ENCODE measurements at places on chromosomes 4 and X.

DNA sequence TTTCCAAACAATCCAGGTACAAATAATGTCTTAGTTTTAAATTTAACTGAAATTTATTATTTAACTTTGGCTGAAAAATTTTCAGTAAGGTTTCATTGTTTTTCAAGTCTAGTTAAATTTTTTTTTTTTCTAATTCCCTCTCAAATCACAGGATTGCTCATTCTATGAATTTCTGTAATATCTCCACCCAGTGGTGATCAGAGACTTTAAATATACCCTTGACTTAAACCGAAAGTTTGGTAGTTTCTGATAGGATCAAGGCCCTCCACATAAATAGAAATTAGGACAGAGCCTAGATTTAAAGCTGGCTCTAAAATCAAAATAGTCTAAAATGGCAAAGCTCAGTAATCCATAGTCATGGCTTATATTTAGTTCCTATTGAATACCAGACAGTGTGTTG is 175.4 kb downstream of the TBCK start:
- no peak for DNase-seq

GRCh38 chr4:153154007-153154975 is 50.0 kb upstream of the TRIM2 start:
- no peak for DNase-seq

DNA sequence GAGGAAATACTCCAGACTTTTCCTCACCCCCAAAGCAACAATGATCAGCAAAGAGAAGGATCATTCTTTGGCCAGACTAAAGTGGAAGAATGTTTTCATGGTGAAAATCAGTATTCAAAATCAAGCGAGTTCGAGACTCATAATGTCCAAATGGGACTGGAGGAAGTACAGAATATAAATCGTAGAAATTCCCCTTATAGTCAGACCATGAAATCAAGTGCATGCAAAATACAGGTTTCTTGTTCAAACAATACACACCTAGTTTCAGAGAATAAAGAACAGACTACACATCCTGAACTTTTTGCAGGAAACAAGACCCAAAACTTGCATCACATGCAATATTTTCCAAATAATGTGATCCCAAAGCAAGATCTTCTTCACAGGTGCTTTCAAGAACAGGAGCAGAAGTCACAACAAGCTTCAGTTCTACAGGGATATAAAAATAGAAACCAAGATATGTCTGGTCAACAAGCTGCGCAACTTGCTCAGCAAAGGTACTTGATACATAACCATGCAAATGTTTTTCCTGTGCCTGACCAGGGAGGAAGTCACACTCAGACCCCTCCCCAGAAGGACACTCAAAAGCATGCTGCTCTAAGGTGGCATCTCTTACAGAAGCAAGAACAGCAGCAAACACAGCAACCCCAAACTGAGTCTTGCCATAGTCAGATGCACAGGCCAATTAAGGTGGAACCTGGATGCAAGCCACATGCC is 89.7 kb downstream of the TET2 start:
- peak; percentile 10 for DNase-seq

DNA sequence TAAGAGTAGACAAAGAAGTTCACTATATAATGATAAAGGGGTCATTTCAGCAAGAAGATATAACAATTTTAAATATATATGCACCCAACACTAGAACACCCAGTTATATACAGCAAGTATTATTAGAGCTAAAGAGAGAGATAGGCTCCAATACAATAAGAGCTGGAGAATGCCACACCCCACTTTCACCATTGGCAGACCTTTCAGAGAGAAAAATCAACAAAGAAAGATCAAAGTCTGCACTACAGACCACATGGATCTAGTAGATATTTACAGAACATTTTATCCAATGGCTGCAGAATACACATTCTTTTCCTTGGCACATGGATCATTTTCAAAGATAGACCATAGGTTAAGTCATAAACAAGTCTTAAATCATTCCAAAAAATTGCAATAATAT is 479.7 kb upstream of the DIAPH2 start:
- DNase-seq = no peak

- DNase-seq = no peak
Measured at GRCh38 chrX:45716750-45717149, 516.1 kb upstream of the DIPK2B start.

DNA sequence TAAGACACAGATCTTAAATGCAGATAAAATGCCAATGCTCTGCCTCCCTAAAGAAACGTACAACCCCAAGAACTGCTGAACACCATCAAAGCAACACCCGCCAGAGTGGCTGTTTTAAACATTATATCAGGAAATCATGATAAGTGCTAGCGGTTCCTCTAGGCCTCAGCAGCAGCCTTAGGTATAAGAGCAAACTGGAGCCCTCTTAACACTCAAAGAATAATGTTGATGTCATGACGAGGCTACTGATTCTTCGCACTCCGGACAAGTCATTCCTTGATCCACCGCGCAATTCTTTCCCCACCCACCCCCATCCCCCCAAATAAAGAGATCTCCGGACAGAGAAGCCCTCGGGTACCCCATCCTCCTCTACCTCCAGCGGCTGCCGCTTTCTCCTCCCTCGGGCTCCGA is 507 bp downstream of the LIN54 start:
- peak; percentile 33 for DNase-seq

DNA sequence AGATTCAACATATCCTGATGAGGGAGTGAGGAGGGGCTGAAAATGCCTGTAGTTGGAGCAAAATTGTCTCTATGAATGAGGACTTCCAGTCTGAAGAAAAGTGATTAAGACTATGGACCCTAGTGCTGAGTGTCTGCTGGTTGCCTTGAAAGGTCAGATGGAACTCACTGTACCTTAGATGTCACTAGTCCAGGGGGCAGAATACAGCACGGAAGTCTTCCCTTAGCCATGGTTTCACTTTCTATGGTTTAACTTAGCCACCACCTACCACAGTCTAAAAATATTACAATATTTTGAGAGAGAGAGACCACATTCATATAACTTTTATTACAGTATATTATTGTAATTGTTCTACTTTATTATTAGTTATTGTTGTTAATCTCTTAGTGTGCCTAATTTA is 223.1 kb downstream of the FMR1NB start:
- no peak for DNase-seq

DNA sequence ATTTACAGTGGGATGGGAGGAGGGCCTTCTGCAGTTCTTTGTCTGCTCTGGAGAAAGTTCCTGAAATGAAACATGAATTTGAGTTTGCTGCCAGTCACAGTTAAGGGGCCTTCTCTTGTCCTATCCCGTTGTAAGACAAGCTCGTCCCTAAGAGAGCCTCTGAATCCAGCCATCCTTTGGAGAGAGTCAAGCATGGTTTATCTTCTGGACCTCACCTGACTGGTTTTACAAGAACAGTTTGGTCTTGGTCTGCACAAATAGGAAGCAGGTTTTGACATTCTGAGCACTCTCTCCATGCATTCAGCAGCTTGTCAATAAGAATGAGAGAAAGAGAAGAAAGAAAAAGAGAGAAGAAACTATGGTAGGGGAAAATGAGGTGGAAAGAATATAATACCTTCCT is 20.4 kb upstream of the TENM3 start:
- no peak for DNase-seq

GRCh38 chr4:103197765-103198110 is 405 bp downstream of the CENPE start:
- peak; percentile 24 for DNase-seq

GRCh38 chr4:37516057-37516775 is 170.0 kb downstream of the RELL1 start:
- DNase-seq = no peak

GRCh38 chrX:24301060-24301459 is 12.8 kb downstream of the SUPT20HL2 start:
- no peak for DNase-seq

- no peak for DNase-seq
Measured at GRCh38 chrX:25548811-25549210, 533.0 kb upstream of the ARX start.

- DNase-seq = no peak
Measured at GRCh38 chrX:114584375-114584943, 573 bp downstream of the HTR2C start.

GRCh38 chr4:32562010-32562409 is 1841.8 kb downstream of the PCDH7 start:
- DNase-seq = no peak

- DNase-seq = peak; percentile 28
Measured at GRCh38 chr4:140156529-140157171, 2.7 kb upstream of the MAML3 start.

All from GM13977 (cell line).